MCF 10A (cell line): ENCODE measurements at places on chromosomes 13 and 19. TPM values are rescaled to one million over a fixed set of nuclear protein-coding genes. Genes with fewer than 3 reads are reported as not detected.

GRCh38 chr19:3343619-3344502 is 22.5 kb upstream of the NFIC start:
- DNase-seq = peak; percentile 97

- DNase-seq = no peak
Observed at GRCh38 chr19:50178320-50178719, 15.2 kb upstream of the IZUMO2 start.

Gene WDR18
- total RNA-seq = 81.9 and 96.7 TPM in 2 replicates

Gene KCNRG
- 0.28 and 0.49 TPM in 2 replicates for total RNA-seq

- DNase-seq = no peak
Observed at GRCh38 chr13:22836475-22836874, 344.3 kb upstream of the SGCG start.

DNA sequence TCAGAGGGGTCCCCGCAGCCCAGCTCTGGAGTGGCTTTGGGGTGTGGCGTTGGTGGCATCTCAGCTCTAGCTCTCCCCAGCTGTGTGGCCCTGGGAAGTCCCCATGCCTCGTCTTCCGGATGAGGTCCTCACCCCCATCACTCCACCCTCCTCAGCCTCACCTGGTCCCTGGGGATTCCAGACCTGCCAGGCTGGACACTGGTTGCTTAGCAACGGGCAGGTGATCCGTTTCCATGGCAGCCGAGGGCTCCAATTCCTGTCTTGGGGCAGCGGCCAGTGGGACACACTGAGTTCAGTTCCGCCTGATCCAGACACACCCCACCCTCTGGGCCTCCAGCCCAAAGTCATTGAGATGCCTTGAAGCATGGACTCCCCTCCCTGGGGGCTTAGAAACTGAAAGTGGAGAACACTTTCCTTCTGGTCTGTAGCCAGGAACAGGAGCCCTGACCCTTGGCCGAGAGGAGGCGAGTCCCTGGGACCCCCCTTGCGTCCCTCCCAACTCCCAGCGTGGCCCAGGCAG is 7.7 kb upstream of the MISP start:
- no peak for DNase-seq

GRCh38 chr19:44732235-44733014 is 16.1 kb upstream of the BCL3 start:
- no peak for DNase-seq

Gene MEDAG
- not detected in 2 replicates for total RNA-seq

GRCh38 chr13:38680912-38681311 is 6.0 kb upstream of the FREM2 start:
- DNase-seq = no peak

GRCh38 chr19:46515879-46516350 is 20.2 kb upstream of the PNMA8B start:
- peak; percentile 34 for DNase-seq

Gene UQCR11
- total RNA-seq = 211 and 256 TPM in 2 replicates

DNA sequence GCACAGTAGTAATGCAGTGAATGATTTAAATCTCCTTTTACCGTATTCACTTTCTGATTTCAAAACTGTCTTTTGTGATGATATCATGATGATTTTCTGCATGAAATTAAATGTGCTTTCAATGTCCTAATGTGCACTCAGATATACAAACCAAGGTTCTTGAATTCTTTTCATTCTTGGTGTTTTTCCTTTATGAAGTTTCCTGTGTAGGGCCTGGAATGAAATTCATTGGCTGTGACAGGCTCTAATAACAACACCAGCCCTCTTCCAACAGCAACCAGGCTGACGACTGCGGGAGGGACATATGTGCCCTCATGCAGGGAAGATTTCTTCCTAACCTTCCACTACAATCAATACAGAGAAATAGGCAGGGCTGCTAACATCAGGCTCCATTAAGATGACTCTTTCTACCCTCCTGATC is 1052.0 kb downstream of the DIAPH3 start:
- no peak for DNase-seq

Gene LRG1
- 0.33 and 0.56 TPM in 2 replicates for total RNA-seq

- no peak for DNase-seq
Observed at GRCh38 chr13:101661839-101662238, 209.4 kb downstream of the ITGBL1 start.

- DNase-seq = no peak
Observed at GRCh38 chr13:80572308-80572922, 231.5 kb upstream of the SPRY2 start.

DNA sequence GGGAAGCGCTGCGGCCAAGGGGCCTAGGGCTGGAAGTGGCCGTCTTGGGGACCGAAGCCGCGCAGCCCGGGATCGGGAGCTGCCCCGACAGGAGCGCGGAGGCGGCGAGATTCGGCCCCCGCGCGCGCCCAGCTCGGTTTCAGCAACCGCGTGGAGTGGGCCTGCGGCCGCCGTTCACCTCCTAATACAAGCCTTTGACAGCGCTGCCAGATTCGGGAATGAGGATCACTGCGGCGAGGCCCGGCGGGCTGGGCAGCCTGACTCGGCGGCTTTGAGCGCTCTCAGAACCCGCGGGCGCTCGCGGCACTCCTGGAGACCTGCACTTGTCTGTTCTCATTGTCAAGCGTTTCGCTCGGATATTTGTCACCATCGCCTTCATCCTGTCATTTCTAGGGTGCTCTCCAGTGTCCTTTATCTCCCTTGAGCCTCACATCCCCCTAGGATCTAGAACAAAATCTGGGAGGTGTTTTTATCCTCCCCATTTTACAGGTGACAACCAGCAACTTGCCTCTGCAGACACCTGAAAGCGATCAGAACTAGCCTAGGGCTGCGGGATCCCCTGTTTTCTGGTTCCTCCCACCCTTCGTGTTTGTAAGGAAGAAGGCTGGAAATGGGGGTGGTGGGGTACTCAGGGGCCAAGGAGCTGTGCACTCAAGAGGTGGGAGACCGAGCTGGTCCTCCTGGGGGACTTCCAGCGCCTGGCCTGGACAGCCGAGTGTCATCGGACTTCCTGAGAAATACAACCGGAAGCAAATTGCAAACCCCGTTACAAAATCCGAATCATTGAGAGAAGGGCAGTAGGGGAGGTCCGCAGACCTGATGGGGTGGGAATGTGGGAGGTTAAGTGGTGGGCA is 1.5 kb upstream of the CDX2 start:
- DNase-seq = no peak

Gene C19orf85
- 0.23 and 0.32 TPM in 2 replicates for total RNA-seq

Gene CEACAM4
- not detected in 2 replicates for total RNA-seq

DNA sequence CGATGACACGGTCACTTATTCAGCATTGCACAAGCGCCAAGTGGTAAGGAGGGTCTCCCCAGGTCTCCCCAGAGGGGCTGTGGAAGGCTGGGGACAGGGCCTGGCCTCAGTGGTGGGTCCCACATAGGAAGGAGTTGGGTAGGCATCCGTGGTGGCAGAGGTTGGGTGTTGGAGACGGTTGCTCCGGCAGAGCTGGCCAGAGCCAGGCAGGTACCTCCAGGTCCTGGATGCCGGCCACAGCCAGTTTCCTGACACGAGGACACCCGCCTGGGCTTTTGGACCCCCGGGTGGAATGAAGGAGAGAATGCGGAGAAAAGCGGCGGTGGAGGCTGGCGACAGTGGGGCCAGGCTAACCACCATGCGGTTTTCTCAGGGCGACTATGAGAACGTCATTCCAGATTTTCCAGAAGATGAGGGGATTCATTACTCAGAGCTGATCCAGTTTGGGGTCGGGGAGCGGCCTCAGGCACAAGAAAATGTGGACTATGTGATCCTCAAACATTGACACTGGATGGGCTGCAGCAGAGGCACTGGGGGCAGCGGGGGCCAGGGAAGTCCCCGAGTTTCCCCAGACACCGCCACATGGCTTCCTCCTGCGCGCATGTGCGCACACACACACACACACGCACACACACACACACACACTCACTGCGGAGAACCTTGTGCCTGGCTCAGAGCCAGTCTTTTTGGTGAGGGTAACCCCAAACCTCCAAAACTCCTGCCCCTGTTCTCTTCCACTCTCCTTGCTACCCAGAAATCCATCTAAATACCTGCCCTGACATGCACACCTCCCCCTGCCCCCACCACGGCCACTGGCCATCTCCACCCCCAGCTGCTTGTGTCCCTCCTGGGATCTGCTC is 1.3 kb upstream of the FFAR1 start:
- no peak for DNase-seq

DNA sequence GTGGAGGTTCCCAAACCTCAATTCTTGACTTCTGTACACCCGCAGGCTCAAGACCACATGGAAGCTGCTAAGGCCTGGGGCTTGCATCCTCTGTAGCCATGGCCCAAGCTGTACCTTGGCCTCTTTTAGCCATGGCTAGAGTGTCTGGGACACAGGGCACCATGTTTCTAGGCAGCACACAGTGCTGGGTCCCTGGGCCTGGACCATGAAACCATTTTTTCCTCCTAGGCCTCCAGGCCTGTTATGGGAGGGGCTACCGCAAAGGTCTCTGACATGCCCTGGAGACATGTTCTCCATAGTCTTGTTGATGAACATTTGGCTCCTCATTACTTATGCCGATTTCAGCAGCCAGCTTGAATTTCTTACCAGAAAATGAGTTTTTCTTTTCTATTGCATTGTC is 701.4 kb downstream of the FGF9 start:
- DNase-seq = peak; percentile 0

- DNase-seq = peak; percentile 87
Observed at GRCh38 chr19:12796146-12797071, 5.1 kb downstream of the JUNB start.

Gene ZNF726
- total RNA-seq = 0.79 and 1.0 TPM in 2 replicates
